ENCODE measurements at places on chromosomes 6 and 20.

DNA sequence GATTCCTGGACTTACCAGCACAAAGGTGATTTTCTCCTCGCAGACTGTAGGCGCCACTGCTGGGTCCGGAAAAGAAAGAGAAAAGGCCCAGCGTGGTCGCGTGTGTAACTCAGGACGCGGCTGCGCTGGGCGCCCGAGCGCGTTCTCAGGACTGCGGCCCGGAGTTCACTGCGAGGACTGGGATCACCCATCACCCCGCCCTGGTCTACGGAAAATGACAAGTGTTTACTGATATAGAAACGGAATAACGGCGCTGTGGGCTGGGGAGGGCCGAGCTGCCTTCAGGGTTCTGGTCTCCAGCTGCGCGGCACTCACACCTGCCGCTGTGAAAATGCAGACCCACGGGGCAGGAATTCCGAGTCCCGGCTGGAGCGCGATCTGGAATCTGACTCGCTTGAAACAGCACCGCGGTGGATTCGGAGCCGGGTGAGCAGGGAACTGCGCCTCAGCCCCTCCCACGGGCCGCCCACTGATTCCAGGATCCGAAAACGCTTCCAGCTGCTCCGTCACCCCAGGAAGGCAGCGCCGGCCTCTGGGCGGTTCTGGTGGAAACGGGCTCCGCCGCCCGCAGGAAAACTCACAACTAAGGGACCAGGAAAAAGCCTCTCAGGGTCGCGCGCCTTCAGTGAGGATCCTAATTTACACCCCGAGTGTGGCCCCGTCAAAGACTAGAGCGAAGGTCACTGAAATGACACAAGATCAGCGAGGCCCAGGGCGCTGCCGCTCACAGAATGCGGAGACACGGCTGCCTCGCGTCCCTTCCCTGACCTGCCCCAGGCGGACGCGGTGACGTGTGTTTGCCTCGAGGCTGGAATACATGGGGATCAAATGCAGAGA is 34.5 kb downstream of the HLA-A start:
- peak; percentile 33 for DNase-seq

GRCh38 chr20:33532753-33533459 is 43.0 kb downstream of the CBFA2T2 start:
- DNase-seq = no peak

DNA sequence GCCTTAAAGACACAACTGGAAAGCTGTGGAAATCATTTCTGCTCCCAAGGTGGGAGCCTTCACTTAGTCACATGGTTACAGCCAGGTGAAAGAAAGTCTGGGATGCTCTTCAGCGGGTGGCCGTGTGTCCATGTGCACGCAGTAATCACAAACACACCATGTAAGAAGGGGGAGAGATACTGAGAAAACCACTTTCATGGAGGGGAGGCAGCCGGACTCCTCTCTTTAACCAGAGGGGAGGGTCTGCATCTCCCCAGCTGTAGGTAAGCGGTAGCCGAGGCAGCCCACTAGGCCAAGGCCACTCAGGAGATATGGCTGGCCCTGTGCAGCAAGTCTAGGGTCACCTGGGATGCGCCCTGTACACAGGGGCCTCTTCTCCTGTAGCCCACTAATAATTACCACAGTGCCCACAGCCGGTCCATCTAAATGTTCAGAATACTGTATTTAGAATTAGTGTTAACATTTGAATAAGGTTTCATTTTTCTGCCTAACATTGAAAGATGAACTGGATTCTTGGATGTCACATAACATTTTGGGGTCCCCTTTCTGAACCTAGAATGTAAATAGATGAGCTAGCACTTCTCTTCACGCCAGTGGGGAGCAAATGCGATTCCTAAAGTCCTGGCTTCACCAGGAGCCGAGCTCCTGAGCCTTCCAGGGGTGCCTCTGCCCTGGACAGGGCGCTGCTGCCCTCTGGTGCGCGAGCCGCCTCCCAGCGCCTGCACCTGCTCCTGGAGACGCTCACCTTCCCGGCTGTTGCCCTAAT is 15.9 kb downstream of the GPR31 start:
- DNase-seq = no peak

DNA sequence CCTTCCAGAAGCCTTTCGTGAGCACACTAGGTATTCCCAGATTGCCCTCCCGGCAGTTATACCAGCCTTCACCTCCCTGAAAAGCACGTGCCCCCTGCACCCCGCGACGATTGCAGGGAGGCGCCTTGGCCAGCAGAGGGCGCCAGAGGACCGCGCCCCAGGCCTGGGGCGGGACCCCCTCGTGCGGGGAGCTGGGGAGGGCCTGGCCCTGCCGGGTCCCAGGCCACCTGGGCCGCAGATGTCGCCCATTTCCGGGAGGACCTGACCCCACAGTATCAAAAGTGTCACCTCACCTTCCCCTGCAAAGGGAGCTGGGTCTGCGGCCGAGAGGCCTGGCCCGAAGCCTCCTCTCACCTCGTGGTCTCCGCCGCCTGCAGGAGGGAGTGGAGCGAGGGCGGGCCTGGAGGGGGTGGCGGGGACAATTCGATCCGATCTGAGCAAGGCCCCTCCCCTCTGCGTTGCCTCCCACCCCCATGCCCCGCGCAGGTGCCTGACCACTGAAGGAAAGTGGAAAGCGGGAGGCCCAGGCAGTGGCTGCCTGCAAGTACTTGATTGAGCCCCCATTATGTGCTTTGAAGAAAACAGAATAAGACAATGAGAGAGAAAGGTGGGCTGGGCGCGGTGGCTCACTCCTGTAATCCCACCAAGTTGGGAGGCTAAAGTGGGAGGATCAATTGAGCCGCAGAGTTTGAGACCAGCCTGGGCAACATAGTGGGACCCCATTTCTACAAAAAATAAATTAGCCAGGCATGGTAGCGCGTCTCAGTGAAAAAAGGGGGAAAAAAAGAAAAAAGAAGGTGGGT is 3.5 kb upstream of the SNAI1 start:
- DNase-seq = no peak

DNA sequence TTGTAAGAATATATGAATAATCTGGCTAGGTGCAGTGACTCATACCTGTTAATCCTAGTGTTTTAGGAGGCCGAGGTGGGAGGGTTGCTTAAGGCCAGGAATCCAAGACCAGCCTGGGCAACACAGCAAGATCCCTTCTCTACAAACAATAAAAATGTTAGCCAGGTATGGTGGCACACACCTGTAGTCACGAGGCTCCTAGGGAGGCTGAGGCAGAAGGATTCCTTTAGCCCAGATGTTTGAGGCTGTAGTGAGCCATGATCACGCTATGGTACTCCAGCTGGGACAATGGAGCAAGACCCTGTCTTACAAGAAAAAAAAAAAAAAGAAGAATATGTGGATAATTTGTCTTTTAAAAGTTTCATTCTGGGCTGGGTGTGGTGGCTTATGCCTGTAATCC is 75.4 kb downstream of the SH3BGRL2 start:
- DNase-seq = no peak

DNA sequence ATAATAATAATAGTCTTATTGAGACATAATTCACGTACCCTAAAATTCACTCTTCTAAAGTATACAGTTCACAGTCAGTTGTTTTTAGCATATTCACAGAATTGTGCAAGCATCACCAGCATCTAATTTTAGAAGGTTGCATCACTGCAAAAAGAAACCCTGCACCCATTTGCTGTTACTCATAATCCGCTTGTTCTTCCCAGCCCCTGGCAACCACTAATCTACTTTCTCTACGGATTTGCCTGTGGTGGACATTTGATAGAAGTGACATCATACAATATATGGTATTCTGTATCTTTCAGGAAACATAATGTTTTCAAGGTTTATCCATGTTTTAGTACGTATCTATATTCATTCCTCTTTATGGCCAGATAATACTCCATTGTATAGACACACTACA is 41.5 kb upstream of the FAM184A start:
- DNase-seq = no peak

GRCh38 chr6:56909115-56909907 is 45.6 kb upstream of the BEND6 start:
- no peak for DNase-seq

DNA sequence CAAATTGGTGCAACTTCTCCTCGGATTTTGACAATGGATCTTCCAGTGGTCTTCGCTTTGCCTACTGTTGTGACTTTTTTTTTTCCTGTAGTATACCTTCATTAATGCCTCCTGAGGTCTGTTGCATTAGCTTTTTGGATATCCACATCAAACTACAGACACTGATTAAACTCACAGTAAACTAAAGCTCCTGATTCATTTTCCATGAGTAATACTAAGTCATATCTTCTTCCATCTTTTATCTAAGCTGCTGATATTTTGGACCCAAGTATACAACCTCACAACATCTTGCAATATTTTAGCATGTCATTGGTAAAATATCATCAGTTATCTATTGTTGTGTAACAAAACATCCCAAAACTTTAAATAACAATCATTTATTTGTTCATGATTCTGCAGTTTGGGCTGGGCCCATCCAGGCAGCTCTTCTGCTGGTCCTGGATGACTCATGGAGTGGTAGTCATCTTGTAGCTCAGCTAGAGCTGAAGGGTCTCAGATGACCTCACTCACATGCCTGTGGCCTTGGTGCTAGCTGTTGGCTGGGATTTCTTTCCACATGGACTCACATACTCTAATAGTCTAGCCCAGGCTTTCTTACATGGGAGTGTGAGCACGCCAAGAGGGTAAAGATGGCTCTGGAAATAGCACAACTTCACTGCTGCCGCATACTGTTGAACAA is 78.3 kb upstream of the SRSF6 start:
- no peak for DNase-seq

DNA sequence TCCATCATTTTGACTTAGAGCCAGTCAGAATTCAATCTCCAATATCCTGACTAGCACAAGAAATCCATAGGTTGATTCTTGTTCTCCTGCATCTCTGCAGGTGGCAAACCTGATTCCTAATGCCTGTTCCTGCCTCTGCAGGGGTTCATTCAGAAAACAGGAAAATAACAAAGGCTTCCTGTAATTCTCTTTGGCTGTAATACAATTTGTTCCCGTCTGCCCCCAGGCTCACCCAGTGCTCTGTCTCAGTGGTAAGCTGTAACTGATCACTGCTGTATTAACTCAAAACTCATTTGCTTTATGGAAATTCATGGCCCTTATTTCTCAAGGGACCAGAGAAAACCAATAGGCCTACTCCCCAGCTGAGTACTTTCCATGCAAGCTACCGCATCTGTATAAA is 88.6 kb downstream of the OPRM1 start:
- DNase-seq = peak; percentile 33

GRCh38 chr6:41162687-41163418 is at the start of gene TREM2:
Gene TREM2 (minus strand): TSS chr6:41163116. CDS start chr6:41163082, 34 bp downstream.
- DNase-seq = no peak

DNA sequence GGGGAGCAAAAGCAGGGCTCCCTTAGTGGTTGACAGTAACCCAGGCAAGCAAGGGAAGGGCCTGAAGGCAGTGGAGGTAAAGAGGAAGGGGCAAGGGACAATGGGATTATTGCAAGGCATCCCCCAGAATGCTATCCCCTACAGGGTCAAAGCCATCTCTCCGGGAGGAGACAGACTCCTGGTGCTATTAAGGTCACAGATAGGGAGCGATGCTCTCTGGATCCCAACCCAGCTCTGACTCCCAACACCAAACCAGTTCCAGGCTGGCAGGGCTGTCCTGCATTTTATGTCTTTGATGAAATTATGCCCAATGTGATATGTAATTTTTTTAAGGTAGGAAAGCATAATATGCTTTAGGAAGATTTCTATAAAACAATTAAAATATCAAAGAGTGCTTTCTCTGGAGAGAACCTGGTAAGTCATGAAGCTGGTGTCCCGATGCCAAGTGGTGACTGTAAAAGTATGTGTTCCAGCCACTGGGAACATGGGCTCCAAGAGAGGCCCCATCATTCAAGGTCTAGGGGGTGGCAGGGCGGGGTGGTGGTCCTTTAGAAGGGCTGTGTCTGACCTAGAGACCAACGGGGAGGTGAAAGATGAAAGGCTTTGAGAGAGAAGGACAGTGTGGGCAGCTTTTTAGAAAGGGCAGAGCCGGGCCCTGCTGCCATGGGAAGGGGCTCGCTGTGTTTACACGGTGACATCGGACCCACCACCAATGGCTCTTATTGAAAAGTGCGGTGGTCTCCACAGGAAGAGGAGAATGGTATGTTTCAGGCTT is 276.5 kb downstream of the CDC5L start:
- no peak for DNase-seq

DNA sequence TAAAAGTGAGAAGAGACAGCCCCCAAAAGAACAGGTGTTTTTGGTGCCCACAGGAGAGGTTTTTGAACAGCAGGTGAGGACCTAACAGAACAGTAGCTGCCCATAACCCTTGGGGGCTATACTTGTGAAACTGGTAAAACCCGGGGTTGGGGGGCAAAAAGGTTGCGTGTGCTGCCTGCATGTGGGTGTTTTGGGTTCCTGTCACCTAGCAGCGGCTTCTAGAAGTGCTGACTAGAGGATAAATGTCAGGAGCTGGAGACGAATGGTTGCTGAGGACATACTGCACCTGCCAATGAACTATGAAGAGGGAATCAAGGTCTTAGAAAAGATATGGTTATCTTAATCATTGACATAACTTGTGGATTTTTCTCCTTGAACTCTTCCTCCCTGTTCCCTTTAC is 16.0 kb downstream of the TAF11 start:
- DNase-seq = no peak

- DNase-seq = no peak
These were observed 9.2 kb upstream of the SDCBP2 start for GRCh38 chr20:1338096-1338495.

DNA sequence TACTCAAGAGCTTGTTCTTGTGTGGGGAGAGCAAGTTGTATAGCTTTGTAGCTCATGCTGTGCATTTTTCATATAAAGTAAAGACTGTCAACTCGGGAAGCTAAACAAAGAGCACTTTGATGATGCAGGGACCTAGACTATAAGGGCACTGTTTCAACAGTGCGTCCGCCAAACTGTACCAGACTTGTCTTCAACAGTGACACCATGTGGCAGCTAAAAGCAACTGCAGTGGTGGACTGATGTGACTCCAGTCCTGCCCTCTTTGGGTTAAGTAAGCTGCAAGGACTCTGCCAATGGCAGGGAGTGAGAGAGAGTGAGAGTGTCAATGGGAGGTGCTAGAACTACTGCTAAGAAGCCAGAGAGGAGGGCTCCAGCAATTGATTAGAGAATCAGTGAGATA is 48.1 kb upstream of the MC3R start:
- DNase-seq = no peak

DNA sequence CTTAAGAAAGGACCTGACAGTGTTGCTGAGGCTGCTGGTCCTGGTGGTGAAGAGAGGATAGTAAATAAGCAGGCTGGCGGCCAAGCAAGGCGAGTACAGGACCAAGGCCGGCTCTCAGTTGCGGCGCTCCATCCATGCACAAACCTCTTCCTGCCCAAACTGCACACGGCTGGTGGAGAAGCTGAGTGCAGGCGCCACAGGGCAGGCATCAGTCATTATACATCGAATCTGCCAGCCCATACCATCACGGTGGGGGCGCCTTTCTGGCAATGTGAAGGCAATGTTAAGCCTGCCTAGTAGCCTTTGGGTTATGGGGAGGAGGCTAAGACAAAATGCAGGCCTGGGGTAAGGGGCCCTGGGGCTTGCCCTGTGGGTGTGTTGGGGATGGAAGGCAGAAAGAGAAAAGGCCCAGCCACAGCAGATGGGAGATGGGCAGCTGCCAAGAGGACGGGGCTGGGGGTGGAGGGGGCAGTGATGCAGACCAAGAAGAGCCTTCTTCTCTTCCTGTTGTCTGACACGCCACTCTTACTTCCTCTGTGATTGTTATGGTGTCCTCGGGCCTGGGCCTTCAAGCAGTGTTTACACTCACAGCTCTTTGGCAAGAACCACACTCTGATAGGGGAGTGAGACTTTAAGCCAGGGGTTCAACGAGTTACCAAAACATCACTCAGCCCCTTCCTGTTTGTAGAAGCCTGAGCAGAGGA is 20.3 kb upstream of the KCNK16 start:
- DNase-seq = no peak

Data from NCI-H1417 treated with DMSO at 0.1 percent for 48 hours (cell line).